ENCODE measurements at places on chromosomes 2 and 18. TPM values are rescaled to one million over a fixed set of nuclear protein-coding genes. Genes with fewer than 3 reads are reported as not detected.

The CKAP2L gene
- total RNA-seq: 1.3 TPM

The EML6 gene
- 0.81 TPM for total RNA-seq

The RBM44 gene
- 1.6 TPM for total RNA-seq

The ALPP gene
- total RNA-seq: not detected

The TXNDC2 gene
- total RNA-seq: 0.35 TPM

Data from thoracic aorta (tissue), 2 donors.